ENCODE measurements at places on chromosomes 4 and X. TPM values are rescaled to one million over a fixed set of nuclear protein-coding genes. Genes with fewer than 3 reads are reported as not detected.

DNA sequence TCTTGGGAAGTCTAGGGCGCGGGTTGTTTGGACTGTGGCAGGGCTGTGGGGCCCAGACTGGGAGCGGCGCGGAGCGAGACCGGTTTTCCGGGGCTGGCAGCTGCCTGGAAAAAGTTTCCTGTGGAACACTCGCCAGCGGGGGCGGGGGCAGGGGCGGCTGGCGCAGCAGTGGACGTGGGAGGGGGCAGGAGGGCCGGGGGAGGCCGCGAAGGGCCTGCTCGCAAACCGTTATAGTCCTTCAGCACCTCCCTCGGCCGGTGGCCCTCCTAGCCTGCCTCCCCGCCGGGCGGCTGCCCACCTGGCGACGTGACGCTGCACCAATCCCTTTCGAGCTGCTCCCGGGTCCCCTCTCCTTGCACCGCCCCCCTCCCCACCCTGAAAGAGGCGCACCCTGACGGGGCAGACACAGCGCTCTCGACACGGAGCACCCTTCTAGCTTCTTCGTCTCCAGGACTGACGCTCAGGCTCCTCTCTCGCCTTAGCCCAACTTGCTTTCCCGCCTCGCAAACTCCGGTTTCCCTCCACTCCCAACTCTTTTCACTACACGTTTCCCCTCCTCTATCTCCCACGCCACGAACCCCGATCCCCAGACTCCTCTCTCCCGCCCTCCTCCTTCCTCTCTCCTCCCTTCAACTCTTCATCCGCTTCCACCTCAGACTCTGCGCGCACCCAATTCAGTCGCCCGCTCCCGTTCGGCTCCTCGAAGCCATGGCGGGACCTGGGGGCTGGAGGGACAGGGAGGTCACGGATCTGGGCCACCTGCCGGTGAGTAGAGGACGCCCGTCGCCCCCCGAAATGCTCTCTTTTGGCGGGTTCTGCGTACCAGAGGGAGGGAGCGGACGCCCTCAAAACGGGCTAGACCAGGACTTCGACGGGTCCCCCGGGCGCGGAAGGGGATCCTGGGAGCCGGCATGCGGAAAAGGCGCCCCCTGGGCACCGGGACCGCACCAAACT lies at the start of gene NRK:
TSS of gene NRK (plus strand) at position 402 of the 954 bp plus-strand sequence. CDS start at position 709, 307 bp downstream.
- DNase-seq: no peak

DNA sequence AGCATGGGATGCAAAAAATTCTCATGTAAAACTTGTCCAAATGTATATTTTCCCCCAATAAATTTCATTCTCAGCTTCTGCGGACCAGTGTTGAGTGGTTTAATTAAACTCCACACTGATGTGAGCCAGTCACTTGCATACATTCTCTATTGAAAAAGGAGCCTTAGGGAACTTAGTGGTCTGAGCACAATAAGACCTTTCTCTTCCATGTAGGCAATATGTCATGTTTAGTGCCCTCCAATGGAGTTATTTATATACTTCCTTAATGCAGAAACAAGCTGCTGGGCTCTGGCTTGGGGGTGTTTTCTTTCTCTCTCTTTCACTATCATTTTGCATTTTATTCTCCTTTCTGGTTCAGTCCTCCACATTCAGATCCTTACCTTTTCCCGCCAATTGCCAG lies 196.9 kb downstream of the ANAPC10 start:
- no peak for DNase-seq

DNA sequence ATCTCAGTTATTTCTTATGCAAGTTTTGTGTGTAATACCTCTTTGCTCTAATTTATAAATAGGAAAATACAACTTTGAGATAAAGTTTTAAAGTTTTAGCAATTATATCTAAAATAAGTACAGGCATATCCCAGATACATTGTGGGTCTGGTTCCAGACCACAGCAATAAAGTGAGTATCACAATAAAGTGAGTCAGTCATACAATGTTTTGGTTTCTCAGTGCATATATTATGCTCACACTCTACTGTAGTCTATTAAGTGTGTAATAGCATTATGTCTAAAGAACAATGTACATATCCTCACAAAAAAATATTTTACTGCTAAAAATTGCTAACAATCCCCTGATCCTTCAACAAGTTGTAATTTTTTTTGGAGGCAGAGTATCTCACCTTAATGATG lies 49.2 kb downstream of the ANAPC10 start:
- no peak for DNase-seq

GRCh38 chr4:94519019-94519418 lies 67.3 kb downstream of the PDLIM5 start:
- DNase-seq: no peak

DNA sequence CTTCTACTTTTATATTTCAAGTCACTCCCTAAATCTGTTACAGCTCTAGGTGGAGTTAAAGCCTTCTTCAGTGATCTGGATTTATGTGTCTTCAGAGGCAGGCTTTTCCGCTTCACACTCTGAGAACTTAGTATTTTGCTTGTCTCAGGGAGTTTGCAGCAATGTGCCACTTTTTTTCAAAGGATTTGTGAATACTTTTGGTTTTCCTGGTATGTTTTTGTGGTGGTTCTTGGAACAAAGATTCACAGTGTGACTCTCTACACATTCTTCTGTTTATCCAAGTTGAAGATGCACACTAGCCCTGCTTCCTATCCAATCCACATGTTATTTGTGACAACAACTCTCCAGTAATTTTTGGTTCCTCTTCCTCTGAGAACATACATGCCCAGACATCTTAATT lies 1253.7 kb downstream of the TECRL start:
- DNase-seq: no peak

DNA sequence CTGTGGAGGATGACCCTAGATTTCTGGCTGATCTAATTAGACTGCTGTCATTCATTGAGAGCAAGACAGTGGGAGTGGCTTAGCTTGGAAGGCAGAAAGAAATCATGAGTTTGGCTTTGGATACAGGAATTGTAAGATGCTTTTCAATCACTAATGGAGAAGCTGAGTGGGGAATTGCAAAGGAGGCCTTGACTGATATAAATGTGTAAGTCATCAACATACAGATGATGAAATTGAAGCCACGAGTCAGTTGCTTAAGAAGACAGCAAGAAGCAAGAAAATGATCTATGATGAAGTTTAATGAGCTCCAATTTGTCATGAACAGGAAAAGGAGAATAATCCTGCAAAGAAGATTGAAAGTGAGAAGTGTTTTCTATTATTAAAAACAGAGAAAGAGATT lies 136.7 kb upstream of the C1QTNF7 start:
- DNase-seq: no peak

DNA sequence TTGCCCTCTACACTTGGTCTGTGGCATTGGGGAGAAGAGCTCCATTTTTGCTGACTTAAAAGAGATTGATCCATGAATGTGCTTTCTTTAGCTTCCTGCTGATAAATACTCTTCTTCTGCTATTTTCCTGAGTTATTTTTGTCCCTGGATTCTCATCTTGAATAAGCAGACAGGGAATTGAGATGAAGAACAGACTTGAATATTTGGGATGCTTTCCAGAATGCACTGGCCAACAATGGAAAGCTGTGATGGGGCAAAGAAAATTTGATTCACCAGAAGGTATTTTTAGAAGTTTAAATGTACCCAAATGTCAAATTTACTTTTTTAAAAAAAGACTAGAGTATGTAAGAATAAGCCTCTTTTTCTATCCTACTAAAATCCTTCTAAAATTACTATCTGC lies 309.9 kb upstream of the PPP1R2C start:
- no peak for DNase-seq

GRCh38 chr4:15781427-15782095 lies 3.4 kb downstream of the CD38 start:
- no peak for DNase-seq

- peak; percentile 76 for DNase-seq
Measured at GRCh38 chr4:113394730-113395530, 345.5 kb downstream of the ANK2 start.

DNA sequence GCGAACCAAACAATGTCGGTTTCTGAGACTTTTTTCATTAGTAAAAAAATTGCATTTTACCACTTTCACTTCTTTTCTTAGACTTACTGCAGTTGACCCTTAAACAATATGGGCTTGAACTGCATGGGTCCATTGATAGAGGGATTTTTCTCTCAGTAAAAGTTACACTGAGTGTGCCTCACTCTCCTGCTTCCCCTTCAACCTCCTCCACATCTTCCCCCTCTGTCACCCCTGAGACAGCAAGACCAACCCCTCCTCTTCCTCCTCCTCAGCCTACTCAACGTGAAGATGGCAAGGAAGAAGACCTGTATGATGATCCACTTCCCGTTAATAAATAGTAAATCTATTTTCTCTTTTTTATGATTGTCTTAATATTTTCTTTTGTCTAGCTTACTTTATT lies 43.4 kb downstream of the TEC start:
- DNase-seq: no peak

- DNase-seq: no peak
Measured at GRCh38 chrX:19677121-19677520, 161.8 kb upstream of the MAP3K15 start.

DNA sequence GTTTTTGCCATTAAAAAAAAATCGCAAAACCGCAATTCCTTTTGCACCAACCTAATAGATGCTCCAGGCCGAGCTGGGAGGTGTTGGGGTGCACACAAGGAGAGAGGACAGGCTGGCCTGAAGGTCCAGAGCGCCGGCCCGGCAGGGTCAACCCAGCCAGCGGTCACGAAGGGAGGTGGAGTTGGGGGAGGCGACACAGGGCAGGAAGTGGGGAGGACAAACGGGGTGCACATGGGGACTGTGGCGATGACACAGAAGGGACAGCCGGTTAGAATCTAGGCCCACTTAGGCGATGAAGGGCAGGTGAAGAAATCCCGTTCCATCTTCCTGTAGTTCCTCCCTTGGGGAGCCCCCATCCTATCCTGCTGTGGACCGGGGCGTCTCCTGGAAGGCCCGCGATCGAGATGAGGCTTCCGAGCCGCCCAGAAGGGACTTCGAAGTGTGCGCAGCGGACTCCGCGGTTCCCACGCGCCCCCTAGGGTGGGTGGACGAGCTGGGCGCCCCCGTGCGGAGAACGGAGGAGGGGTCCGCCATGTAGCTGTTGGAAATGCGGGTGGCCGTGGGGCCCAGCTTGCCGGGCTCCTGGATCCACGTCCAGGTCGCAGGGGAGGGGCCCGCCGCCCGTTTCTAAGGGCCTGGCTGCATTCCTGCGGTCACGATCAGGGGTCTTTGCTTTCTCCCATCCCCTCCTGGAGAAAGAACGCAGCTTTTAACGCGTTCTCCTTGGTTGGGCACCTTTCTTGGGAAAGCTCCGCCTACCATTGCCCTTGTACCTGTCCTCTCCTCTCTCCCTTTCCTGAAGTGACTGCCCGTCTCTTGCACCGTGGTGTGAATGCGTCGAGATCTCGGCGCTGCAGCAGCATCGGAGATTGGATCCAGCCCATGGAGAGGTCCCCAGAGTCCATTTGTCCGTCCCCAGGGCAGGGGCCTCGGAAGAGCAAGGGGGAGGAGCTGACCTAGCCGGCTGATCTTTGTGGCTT lies 17.0 kb upstream of the HPF1 start:
- DNase-seq: no peak

GRCh38 chrX:45133465-45133864 lies 67.2 kb downstream of the DIPK2B start:
- no peak for DNase-seq

GRCh38 chr4:15410750-15411149 lies 17.1 kb upstream of the C1QTNF7 start:
- DNase-seq: no peak

GRCh38 chr4:119238068-119238722 lies 25.7 kb downstream of the USP53 start:
- no peak for DNase-seq

- no peak for DNase-seq
Measured at GRCh38 chrX:1589356-1590130, 1.9 kb upstream of the AKAP17A start.

- DNase-seq: no peak
Measured at GRCh38 chr4:149292425-149293007, 523.1 kb downstream of the IQCM start.

GRCh38 chr4:40493160-40493559 lies 136.5 kb downstream of the RBM47 start:
- no peak for DNase-seq

DNA sequence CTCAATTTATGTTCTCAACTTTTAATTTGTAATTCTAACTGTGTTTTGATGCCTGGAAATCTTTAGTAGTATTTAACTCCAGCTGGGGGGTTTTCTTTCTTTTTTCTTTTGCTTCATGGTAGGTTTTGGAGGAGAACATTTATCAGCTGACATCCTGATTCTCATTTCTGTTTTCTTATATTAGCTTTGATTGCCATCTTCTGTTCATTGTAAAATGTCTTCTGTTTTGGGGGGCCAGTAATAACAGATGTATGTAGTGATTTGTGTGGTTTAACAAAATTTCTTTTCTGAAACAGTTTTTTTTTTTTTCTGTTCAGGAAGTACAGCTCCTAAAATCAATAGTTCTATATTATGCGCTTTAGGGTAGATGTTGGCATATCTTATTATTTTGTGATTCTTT lies 182.2 kb downstream of the GABRB1 start:
- no peak for DNase-seq

Gene PASD1
- not detected for total RNA-seq

Gene ITIH6
- total RNA-seq: not detected

Gene TIMP1
- total RNA-seq: 815 TPM

Gene UBE2A
- total RNA-seq: 87.5 TPM

Gene IL21
- not detected for total RNA-seq

Gene OTC
- total RNA-seq: not detected

Gene AGTR2
- total RNA-seq: not detected

All from HFFc6 (cell line).